ENCODE measurements at places on chromosomes 2 and 18.

DNA sequence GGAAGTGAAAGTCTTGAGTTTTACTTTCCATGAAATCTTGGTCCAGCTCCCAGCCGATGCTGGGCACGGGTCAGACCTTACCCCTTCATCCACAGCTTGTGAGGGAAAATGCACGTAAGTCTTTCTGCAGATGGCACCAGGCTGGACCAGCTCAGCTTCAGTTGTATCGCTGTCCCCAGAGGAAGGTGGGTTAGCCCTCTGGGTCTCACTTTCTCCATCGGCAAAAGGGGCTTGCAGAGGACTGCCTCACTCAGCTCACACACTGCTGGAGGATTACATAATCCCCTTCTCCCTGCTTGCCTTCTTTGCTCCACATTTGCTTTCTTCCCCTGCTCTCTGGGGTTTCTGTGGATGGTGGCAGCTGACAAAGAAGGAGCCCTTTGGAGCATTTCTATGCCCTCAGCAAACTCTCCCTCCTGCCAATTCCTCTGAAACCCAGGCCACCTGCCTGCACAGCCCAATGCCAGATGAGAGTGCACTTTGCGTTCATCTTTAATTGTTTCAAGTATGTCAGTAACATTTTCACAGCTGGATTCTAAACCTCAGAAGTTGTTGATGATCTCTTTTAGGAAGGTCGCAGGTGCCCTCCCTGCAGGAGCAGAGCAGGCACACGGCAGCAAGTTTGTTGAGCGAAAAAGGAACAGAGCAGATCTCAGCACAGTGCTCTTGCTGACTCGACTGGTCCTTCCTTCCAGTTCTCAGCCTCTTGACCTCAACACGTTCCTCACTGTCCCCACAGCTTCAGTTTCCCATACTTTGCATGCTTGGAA is 155.6 kb upstream of the GLI2 start:
- no peak for DNase-seq

GRCh38 chr2:239118675-239119211 is 270.9 kb downstream of the TWIST2 start:
- DNase-seq: no peak

- no peak for DNase-seq
Observed at GRCh38 chr18:12049978-12050811, 43.4 kb upstream of the ANKRD62 start.

DNA sequence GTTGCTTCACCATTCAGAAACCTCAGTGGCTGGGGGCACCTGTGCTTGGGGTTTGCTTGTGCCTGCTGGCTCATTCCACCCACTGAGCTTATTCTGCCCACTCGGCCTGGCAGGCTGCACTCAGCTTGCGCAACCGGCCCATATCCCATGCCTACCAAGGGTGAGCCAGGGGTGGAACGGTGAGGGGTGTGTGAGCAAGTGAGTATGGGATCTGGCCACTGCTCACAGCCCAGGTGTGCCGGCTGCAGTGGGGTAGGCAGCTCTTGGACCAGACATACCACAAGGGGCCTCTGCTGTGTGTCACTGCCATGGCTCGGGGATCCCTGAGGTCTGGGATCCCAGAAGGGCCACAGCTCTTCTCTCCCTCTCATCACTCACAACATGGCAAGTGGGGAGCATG is 1000.5 kb upstream of the CRIM1 start:
- no peak for DNase-seq

DNA sequence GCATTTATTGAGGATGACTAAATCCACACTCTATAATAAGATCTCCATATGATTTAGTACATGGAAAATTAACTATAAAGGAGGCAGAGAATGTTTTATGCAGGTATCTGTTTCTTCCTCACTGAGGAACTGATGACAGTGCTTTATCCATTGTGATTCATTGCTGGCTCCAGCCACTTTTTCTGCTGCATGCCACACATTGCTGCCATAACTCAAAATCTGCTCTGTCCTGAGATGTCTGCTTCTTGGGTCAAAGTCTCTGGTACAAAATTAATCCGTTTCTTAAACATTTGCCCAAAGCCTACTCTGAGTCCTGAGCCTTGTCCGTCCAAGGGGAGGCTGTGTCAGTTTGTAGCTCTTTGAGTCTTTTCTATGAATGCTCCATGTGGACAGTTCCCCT is 15.5 kb upstream of the ARHGAP28 start:
- DNase-seq: no peak

DNA sequence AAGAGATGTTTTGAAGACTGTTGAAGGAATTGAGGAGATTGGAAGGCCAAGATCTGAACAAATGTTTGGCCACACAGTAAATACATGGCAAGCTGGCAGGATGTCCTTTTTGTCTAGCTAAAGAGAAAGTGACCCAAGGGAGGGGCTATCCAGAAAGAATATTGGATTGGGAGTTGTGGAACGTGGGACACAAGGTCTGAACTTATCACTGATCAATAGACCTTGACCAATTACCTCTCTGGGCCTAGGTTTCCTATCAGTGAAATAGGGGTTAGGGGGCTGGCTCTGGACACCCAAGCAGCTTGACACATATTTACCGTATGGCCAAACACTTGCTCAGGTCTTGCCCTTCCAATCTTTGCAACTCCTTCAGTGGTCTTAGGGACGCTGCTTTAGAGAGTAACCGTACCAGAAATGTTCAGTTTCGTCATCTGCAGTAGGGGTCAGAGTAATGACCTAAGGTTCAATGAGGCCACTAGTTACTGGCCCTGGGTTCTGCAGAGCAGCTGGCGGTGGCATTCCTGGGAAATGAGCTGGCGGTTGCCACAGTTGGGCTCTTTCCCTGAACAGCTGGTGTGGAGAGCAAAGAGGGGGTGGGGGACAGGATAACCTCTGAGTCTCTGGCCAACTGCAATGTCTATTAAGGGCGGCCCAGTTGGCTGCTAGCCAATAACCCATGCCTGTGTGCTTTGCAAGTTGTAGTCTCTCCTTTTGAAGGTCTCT is 70.1 kb upstream of the STPG4 start:
- no peak for DNase-seq

- DNase-seq: no peak
Observed at GRCh38 chr2:197713271-197713670, 8.1 kb downstream of the MARS2 start.

GRCh38 chr2:146850746-146851145 is 994.1 kb upstream of the ACVR2A start:
- no peak for DNase-seq

GRCh38 chr2:28906821-28907220 is 12.4 kb downstream of the WDR43 start:
- no peak for DNase-seq

GRCh38 chr2:96580771-96581170 is 44.2 kb downstream of the ARID5A start:
- no peak for DNase-seq

DNA sequence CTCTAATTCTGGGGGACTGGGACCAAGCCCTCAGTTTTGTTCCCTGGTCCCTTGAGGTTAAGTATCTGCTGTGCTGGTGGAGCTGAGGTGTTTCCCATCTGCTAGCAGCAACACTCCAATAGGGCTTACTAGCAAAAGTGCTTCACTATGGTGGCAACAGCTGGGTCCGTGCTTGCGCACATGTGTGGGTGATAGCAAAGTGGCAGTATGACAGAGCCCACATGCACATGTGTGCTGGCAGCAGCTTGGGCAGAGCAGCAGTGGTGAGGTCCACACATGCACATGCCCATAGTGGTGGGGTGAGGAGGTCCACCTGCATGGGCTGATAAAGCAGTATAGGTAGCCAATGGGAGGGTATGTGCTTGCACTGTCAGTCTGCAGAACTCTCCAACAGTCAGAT is 1723.7 kb downstream of the SUCLG1 start:
- no peak for DNase-seq

- DNase-seq: no peak
Observed at GRCh38 chr2:104766683-104767082, 87.2 kb upstream of the POU3F3 start.

GRCh38 chr18:7177116-7177744 is 53.7 kb upstream of the LRRC30 start:
- peak; percentile 30 for DNase-seq

DNA sequence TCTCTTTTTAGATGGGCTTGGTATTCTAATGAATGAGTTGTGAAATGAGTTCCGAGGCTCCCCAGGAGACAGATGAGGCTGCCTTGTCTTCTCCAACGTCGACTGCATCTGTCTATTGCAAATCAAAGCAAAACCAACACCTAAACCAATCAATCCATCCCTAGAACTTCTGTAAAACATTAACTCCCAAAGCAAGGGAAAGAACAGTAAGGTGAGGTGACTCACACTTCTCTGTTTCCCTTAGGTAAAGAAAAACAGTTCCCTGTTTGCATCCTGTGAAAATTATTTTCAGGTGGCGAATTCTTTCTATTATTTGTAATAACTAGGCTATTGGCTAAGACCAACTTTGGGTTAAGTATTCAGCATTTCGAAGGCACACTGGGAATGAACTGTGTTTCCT is 249.4 kb downstream of the EPHA4 start:
- no peak for DNase-seq

GRCh38 chr2:220277445-220277975 is 650.1 kb downstream of the SLC4A3 start:
- no peak for DNase-seq

DNA sequence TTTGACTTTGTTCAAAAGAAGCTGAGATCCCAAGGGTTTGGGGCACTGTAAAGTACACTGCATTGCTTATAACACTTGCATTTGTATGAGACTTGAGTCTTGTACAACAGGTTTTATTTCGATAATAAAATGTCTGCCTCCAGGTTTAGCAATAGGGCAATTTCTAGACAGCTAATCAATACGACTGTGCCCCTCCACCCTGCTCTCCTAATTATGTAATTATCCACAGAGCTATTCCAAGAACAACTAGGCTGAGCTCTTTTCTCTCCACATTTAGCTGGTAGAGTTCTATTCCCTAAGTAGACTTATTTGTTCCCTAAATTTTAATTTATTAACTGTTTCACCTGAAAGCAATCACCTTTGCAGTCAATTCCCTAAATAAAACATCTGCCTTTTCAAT is 52.9 kb upstream of the LINC00305 start:
- no peak for DNase-seq

DNA sequence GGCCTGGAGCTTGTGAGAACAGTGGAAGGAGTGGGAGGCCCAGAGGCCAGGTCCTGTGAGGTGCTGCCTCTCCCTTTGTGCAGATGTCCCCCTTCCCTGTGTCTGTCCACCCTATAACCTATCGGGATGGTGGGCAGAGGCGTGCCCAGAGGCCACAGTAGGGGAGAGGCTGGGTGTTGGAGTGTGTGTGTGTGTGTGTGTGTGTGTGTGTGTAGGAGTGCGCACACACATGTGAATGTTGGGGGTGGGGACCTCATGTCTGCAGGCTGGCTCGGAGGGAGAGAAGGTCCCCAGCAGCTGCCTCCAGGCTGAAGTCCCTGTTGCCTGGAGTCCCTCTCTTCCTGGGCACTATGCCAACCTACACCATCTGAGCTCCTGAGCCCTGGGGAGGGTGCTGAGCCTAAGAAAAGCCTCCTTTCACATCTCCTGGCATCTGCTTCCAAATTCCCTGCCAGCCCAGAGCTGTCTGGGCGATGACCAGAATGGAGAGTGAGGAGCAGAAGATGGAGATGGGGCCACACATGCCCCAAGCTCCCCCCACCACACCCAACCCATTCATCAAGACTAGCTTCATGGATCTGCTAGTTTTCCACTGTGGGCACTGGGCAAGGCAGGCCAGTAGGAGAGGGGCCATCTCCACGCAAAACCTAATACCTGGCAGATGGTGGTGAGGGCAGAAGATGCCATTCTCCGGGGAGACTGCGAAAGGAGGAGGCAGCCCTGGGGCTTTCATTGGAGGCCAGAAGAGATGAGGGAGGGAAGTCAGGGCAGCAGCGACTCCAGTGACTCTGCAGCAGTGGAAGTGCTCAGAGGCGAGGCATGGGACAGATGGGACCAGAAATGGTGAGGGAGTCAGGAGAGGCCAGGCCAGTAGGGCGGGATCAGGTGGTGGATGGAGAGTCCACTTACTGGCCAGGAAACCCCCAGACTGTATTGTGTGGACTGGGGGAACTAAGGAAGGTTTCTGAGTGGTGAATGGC is 20.3 kb downstream of the KCNK3 start:
- DNase-seq: peak; percentile 83

DNA sequence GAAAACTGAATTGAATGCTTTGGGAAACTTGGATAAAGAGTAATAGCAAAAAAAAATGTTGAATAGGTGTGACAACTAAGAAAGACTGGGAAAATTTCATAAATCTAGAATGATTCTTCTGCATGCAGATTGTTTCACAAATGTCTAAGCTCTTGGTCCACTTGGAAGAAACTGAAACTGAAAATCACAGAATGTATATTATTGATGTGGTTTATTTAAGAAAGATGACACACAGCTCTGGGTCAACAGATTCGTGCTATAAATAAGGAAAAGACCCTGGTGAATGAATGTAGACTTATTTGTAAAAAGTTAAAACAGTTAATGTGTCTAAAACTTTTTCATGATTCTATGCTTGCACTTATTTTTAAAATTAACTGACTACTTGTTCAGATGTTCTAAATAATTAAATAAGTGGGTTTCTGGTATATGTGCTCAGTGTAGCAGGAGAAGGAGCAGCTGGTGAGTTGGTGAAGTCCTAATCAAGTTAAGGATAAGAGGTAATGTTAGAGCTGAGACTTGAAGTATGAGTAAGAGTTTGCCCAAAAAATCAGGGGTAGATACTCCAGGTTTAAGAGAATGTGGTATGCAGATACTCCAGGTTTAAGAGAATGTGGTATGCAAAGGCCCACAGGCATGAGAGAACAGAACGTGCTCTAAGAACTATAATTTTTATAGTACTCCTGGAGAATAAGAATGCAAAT is 24.5 kb downstream of the UGP2 start:
- DNase-seq: no peak

GRCh38 chr2:137888845-137889244 is 75.4 kb upstream of the HNMT start:
- DNase-seq: peak; percentile 68

DNA sequence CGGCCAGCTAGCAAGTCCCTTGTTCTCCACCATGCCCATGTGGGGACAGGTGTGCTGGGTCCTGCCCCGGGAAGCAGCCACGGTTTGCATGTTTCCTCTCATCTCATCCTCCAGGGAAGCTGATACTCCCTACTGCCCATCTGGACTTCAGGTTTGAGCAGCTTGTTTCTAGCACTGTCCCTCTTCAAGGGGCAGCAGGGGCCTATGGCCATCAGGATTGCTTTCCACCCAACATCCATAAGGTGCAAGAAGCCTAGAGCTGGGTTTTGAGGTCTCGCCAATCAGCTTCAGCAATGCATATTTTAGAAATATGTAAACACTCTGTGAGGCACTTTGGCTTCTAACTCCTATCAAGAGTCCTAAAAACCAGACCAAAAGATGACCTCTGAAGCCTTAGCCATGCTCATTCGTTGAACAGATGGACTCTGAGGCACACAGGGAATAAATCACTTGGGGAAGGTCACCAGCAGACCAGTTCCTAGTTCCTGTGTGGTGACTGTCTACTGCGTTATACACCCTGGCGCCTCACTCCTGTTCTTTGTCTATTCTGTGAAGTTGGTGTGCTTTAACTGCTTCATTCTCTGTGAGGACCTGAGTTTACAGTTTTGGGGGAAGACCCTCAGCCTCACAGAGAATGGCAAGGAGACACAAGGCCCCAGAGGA is 192.6 kb upstream of the TWIST2 start:
- no peak for DNase-seq

GRCh38 chr2:85151026-85151425 is 17.8 kb downstream of the TCF7L1 start:
- no peak for DNase-seq

GRCh38 chr2:20972792-20973565 is 70.9 kb downstream of the APOB start:
- DNase-seq: no peak

- DNase-seq: no peak
Observed at GRCh38 chr2:160434254-160434948, 59.2 kb downstream of the RBMS1 start.

- no peak for DNase-seq
Observed at GRCh38 chr18:29874519-29875098, 1167.9 kb downstream of the DSC3 start.

All from head of caudate nucleus (tissue), 42 donors.